ENCODE measurements at places on chromosomes 2 and 18.

DNA sequence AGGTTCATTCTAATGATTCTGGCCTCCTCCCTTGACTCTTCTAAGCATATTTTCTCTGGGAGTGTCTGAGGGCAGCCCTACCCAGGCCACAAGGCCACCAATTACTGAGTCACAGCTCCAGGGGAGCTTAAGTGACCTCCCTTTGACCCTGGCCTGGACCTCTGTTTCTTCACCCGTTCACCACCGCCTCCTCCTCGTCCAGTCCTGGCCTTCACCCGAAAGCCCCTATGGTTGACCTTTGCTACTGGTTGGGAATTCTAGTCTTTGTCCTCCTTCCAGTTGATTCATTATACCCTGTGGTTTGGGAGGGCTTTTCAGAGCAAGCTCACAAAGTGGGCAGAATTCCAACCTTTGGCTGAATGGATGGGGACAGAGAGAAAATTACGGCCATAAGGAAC lies 72.6 kb downstream of the NRP2 start:
- DNase-seq, result peak; percentile 62

- peak; percentile 90 for DNase-seq
These were observed 2.9 kb upstream of the CRIM1 start for GRCh38 chr2:36352701-36353100.

DNA sequence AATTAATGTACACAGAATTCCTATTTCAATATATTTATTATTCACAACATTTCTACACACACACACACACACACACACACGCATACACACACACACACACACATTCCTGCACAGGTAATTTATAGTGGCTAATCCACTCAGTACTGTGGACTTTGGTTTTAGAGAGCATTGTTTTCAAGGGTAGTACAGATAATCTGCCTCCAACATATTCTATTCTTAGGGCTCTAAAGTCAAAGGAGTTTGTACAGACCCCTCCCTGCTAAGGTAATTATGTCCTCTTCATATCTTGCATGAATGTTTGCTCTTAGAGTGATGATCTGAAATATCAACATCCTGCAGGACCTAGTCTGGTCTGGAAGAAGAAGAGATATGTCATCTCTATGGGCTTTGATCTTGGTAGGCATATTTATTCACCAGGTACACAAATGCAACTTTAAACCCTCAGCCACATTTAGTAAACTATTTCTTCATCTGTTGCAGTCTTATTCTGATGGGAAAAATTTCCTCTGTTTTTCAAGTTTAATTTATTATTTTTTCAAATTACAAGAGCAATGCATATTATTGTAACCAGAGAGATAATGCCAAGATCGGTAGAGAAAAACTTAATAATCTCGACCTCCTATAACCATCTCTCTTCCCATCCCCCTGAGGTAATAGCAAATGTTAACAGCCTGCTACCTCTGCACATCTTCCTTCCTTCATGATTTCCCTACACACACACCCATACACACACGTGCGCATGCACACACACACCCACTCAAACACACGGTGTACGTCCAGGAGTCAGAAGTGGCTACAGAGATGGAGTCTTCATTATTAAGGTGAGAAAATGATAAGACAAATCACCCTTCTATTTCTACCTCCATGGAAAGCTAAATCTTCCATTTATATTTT lies 18.3 kb upstream of the POLE4 start:
- no peak for DNase-seq

DNA sequence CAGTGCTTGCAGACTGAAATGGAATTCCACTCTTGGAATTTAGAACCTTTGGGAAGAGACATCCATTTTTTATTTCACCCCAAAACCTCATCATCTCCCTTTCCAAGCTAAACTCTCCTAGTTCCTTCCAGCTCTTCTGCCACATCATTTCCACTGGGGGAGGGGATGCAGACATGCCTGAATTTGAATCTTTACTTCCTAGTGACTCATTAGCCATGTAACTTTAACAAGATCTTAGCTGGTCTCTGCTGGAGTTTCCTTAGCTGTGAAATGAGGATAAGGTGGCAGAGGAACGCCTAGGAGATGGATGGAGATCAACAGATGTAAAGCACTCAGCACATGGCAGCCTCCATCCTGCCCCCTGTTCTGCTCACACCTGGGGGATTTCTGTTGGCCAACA lies 266.8 kb downstream of the EN1 start:
- peak; percentile 10 for DNase-seq

GRCh38 chr2:156437272-156437930 lies 1.2 kb downstream of the GPD2 start:
- peak; percentile 56 for DNase-seq

GRCh38 chr2:239935789-239936758 lies 89.1 kb downstream of the NDUFA10 start:
- DNase-seq, result no peak

GRCh38 chr18:5893956-5894610 lies 1.2 kb downstream of the TMEM200C start:
- no peak for DNase-seq

DNA sequence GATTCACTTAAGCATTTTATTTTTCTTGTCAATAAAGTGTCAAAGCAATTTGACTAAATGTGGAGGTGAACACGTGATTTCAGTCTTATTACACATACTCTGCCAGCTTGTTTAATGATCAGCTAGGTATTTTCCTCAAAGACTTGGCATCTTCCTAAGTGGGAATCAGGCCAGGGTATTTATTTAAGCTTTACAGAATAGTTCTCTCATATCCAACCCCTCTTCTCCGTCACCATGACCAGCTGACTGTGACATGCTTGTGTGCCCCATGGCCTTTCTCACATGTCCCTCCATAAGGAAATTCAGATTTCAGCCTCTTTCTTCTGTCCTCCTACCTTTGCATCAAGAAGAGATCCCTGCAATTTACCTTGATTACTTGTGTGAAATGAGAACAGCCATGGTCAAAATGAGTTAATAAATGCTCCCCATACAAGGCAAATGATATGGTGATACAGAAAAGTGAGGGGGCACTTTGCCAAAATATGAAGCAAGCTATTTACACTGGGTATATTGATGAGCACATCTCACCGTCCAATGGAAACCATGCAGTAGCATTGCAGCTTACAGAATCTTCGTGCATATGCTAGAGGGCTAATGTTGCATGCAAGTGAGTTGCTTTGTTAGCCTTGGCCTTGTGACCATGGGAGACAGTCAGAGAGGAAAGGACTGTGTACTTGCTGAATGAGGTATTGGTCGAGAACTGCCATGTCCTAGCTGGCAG lies 202.2 kb downstream of the RNF152 start:
- DNase-seq, result no peak
